Fibroblast of lung (primary cell): ENCODE measurements at places on chromosomes 12 and 14. TPM values are rescaled to one million over a fixed set of nuclear protein-coding genes. Genes with fewer than 3 reads are reported as not detected.

- no peak for DNase-seq
These were observed 13.4 kb downstream of the AGAP2 start for GRCh38 chr12:57724936-57725740.

The MGAT2 gene
- 50.3 and 60.4 TPM in 2 replicates for total RNA-seq

- DNase-seq: peak; percentile 37
These were observed 90.7 kb downstream of the RERG start for GRCh38 chr12:15130541-15130940.

The SMOC1 gene
- total RNA-seq: not detected in 2 replicates

The TSPAN11 gene
- 1.5 and 2.6 TPM in 2 replicates for total RNA-seq

- DNase-seq: peak; percentile 93
These were observed 119.3 kb upstream of the MDM1 start for GRCh38 chr12:68451261-68452077.

- DNase-seq: no peak
These were observed 379.3 kb upstream of the DCN start for GRCh38 chr12:91561958-91562325.

DNA sequence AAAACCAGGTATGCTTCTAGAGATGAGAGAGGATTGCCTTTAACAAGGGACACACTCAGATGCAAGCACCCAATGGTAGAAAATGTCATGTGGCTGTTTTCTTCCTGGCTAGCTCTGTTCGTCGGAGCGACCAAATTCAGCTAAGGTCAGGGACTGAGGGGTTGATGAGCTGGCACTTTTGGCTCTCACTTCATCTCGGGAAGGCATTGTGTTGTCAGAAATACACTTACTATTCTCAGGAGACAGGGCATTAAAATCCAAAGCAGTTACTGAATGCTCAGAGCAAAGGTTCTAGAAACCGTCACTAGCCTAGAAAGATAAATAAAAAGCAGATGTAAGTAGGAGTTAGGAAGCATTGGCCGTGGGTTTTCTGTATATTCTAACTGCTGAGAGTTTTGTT, 275.7 kb upstream of the SSTR1 start:
- DNase-seq: no peak

The B4GALNT3 gene
- not detected in 2 replicates for total RNA-seq

The CIDEB gene
- 0.33 and 0.51 TPM in 2 replicates for total RNA-seq

- DNase-seq: peak; percentile 83
These were observed 73.8 kb downstream of the SYNE3 start for GRCh38 chr14:95442633-95443021.

DNA sequence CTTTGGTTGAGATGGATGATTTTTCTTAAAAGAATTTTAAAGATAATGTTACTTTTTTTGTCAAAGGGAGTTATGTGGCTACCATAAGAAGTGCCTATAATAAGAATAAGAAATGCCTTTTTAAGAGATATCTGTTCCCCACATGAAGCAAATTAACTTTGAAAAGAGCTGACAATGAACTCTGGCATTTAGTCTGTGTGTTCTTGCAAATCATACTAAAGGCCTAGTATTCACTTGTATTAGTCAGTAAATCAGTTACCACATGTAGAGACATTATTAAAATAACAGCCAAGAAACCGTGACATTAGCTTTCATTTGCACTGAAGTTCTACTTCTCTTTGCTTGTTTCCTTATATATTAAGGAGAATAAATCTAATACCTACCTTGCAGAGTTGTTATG, 296.3 kb downstream of the CCDC91 start:
- peak; percentile 55 for DNase-seq

- no peak for DNase-seq
These were observed 315.5 kb upstream of the OR4E1 start for GRCh38 chr14:21989090-21989489.

- DNase-seq: no peak
These were observed 22.2 kb downstream of the FCF1 start for GRCh38 chr14:74735125-74735524.

GRCh38 chr12:118377884-118378470, 1.6 kb downstream of the SUDS3 start:
- peak; percentile 68 for DNase-seq
